ENCODE measurements at places on chromosomes 7 and 10.

- no peak for DNase-seq
Measured at GRCh38 chr10:106557053-106557452, 607.5 kb downstream of the SORCS1 start.

DNA sequence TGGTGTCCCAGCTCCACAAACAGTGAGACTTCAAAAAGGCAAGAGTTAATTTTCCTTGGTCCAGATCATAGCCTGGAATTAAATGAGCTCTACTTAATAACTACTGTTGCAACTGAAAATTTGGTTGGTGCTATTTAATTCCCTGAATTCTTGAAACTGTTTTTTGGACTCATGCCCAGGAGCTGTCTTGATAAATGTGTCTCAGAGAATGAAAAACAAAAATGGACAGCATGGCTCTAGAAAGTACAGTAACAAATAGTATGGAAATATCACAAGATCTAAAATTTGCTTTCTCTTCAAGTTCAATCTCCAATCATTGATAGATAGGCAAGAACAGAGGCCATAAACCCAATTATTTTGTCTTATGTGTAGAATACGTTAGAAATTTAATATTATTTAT is 42.5 kb downstream of the CCDC71L start:
- DNase-seq: no peak

GRCh38 chr10:28685717-28686116 is 8.4 kb downstream of the BAMBI start:
- DNase-seq: no peak

DNA sequence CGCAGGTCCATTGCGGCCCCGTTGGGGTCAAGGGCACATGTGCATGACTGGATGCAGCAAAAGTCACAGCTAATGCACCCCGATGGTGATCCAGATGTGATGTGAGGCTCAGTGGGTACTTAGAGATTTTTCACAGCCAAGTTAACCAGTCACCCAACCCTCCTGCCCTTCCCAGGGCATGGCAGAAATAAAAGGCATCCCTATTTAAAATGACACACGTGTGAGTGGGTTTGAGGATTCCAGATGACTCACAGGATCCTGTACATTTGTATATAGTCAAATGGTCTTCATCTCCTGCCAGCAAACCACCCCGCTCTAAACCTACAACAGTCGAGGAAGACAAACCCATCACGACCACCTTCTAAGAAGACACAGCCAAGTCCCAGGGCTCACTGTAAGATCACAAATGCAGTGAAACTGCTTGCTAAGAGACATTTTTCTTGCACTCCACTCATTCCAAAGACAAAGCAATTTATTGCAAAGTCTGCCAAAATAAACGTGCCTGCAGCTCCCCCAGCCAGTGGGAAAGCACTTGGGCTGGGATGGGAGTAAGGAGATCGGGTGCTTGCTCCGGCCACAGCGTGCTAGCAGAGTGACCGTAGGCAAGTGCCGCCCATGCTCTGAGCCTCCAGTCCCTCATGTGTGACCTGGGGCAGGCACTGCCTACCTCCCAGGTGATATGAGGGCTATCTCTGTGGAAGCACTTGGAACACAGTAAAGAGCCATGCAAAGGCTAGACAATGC is 86.6 kb upstream of the MACROH2A2 start:
- DNase-seq: no peak

DNA sequence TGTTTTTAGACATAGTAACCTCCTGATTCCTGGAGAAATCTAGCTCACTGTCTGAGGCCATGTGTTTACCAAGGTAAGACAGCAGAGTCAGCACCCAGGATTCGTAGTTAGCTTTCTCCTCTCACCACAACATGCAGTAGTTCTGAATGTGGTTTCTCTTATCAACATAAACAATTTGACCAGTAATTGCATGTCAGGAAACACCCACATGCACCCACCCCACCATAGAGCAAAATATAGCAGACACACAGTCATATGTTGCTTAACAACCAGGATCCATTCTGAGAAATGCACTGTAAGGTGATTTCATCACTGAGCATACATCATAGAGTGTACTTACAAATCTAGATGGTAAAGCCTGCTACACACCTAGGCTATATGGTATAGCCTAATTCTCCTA is 1004.0 kb downstream of the ANKRD7 start:
- no peak for DNase-seq

- no peak for DNase-seq
Measured at GRCh38 chr10:116990276-116990800, 14.6 kb downstream of the SHTN1 start.

- no peak for DNase-seq
Measured at GRCh38 chr7:95693551-95694333, 78.6 kb upstream of the DYNC1I1 start.

- no peak for DNase-seq
Measured at GRCh38 chr10:102744374-102745051, 765 bp downstream of the WBP1L start.

- DNase-seq: no peak
Measured at GRCh38 chr7:1967512-1968396, 265.0 kb downstream of the MAD1L1 start.

GRCh38 chr10:119807960-119808697 is 64.5 kb downstream of the MCMBP start:
- no peak for DNase-seq

GRCh38 chr10:91642831-91643692 is 10.2 kb upstream of the PPP1R3C start:
- no peak for DNase-seq

DNA sequence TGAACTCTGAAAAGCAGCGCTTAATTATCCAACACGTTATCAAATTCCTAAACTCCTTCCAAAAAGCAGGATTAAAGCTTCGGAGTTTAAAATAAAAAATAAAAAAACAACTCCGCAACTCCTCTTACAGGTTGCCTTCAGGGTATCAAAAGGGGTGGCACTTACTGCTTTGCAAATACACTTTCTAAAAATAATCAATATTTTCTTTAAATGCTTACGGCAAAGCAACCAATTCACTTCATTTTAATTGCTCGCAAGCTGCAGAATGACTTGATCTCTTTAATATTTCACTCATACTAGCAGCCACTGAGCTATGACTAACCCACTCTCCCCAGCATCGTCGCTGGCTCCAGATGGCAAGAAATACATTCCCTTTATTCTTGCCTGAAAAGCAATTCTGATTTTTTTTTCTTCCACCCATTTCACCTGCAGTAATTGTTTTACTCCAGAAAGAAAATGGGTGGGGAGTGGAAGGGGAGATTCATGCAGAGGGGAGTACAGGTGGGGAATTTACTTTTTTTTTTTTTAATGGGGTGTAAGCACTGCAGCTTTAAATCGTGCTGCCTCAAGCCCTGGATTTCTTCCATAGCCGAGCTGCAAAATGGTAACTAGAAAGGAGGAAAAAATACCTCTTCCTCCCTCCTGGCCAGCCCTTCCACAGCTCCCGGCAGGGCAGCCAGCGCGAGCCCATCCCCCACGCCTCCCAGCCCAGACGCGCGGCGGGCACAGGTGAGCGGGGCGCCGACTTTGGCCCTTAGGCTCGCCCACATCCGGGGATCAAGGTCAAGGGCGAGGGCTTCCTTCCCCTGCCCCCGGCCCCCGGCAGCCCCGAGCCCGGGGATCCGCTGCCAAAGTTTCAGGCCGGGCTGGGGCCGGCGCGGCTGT is 54.2 kb upstream of the FHIP2A start:
- DNase-seq: no peak

- DNase-seq: no peak
Measured at GRCh38 chr10:78594559-78595268, 474.1 kb upstream of the ZMIZ1 start.

DNA sequence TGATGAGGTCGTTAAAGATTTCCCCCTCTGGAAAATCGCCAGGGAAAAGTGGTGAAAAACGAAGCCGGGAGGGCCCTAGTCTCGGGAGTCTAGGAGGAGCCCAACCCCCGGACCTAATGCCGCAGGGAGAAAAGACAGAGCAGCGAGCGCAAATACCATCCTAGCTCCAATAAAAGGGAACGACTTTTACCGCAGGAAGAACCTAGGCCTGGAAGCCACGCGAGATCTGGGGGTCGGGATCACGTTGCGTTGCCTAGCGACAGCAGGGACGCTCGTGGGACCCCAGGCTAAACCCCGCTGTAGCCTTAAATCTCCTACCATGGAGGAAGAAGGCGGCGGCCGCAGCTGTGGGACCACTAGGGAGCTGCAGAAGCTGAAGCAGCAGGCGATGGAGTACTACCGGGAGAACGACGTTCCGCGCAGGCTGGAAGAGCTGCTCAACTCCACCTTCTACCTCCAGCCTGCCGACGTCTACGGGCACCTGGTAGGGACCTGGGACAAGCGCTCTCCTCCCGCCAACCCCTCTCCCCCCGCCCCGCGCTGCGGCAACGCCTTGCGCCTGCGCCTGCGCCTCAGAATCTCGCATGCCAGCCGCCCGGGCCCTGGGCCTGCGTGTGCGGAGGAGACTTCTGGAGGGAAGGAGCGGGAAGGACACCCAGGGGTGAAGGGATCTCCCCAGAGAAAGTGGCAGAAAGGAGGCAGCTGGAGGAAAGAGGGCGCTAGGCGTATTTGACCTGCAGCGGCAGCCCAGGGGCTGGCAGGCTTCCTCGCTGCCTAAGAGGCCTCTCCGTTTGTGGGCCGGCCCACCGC is at the start of gene ENO4:
ENO4 (plus strand) TSS at position 252 of the 810 bp plus-strand sequence; CDS start at position 320, 68 bp downstream.
- no peak for DNase-seq

GRCh38 chr7:115988401-115988800 is 42.2 kb downstream of the TFEC start:
- DNase-seq: no peak

DNA sequence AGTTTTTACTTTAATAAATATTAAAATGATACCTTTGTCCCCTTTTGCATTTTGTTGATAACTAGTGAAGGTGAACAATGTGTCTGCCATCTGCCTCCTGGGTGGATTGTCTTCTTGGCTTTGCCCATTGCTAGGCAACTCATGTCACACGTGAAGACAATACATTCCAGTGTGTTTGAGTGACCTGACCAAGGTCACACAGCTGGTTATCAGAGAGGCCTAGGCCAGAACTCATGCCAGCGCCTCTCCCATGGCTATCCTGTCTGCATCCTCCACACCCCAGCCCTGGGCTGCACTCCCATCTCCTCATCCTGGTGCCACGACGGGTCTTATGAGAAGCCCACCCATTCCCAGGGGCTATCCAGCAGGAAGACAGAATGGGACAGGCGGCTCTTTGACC is 108.7 kb downstream of the PLCE1 start:
- no peak for DNase-seq

DNA sequence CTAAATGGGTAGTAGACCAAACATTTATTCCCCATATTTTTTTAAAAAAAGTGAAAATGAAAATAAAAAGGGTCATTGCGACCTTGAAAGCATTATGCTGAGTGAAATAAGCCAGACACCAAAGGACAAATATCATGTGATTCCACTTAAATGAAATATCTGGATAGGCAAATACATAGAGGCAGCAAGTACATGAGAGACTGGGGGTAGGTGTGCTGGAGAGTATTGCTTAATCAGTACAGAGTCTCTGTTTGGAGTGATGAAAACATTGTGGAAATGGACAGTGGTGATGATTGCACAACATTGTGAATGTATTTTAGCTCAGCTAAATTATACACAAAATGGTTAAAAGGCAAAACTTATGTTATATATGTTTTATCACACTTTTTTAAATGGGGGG is 169.4 kb downstream of the AKR1D1 start:
- no peak for DNase-seq

DNA sequence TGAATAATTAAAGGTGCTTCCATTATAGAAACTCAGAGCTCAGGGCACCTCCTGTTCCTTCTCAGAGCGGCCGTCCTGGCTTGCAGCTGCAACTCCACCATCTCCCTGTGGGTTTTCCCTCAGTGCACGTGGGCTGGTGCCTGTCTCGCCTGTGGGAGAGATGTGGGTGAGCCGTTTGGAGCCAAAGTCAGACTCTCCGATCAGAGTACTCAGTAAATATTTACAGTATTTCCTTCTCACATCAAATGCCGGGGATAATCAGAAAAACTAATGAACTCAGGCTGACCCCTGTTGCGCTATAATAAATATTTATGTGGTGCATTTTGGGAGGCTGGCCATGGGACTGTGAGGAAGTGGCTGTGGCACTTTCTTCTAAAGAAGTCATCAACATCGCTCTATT is 155.8 kb upstream of the HABP2 start:
- no peak for DNase-seq

DNA sequence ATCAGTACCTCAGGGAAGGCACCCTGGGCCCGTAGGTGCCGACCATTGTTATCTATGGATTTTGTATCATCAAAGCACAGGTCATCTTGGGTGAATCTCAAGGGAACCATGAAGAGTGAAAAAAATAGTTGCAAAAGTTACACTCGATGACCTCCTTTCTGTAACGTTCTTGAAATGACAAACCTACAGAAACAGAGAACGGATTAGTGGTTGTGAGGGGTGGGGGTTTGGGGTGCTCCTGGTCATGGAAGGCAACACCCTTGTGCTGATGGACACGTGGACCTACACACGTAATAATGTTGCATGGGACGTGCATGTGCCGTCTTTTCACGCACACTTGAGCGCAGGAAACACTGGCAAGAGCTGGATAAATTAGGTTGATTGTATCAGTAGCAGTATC is 655.9 kb downstream of the SDK1 start:
- DNase-seq: no peak

- no peak for DNase-seq
Measured at GRCh38 chr10:4351723-4352413, 474.1 kb upstream of the AKR1E2 start.

DNA sequence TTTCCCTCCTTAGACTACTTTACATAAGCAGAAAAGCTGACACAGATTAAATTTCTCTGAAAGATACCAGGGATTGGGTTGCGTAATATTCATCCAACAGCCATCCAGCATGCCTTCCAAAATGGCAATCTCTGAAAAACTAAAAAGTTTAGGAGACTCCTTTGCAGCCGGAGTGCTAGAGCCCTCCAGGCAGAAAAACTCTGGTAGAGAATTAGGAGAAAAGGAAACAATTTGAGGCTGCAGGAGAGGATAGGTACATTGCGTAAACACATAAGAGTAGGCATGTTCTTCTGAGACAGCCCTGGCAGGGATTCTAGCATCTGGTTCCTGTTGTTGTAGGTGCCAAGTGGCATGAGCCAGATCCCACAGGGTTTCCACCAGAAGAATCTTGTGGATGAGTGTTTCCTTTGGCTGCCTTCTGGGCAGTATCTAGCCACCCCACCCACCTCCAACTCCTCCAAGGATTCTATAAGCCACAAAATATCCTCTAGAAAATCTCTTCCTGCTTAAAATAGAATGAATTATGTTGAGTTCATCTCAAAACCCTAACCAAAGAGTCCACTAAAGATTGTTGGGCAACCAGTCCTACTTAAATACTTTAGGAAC is 402.4 kb downstream of the HGF start:
- DNase-seq: no peak

All from activated T-cell treated with anti-CD3 and anti-CD28 coated beads for 24 hours (primary cell).